ENCODE measurements at places on chromosomes 4 and X. TPM values are rescaled to one million over a fixed set of nuclear protein-coding genes. Genes with fewer than 3 reads are reported as not detected.

The OPN1MW gene
- polyA plus RNA-seq, result not detected

The TGIF2LX gene
- not detected for polyA plus RNA-seq

The MAGEB17 gene
- 0.13 TPM for polyA plus RNA-seq

The SSX1 gene
- polyA plus RNA-seq, result not detected

The PABPC5 gene
- polyA plus RNA-seq, result 5.4 TPM

The FAM47E gene
- 0.92 TPM for polyA plus RNA-seq

The CXorf49B gene
- polyA plus RNA-seq, result not detected

The TCEAL7 gene
- polyA plus RNA-seq, result 253 TPM

The GATA1 gene
- polyA plus RNA-seq, result 0.72 TPM

The F11 gene
- polyA plus RNA-seq, result not detected

DNA sequence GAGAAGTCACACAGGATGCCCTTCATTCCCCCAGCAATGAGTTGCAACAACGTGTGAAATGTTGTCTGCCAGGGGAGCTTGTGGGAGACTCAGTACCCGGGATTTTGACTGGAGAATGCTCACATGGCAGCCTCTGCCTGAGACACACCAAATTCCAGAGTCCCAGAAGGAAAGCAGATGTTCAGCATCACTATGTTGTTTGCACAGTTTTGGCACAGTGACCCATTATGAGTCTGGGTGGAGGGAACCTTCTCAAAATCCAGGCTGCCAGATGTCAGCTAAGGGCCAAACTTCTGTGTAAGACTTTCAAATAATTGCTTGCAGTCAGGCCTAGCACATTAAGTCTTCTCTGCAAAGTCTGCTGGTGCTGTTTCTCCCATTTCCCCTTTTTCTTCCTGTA is 1029.7 kb upstream of the TENM3 start:
- peak; percentile 16 for DNase-seq

DNA sequence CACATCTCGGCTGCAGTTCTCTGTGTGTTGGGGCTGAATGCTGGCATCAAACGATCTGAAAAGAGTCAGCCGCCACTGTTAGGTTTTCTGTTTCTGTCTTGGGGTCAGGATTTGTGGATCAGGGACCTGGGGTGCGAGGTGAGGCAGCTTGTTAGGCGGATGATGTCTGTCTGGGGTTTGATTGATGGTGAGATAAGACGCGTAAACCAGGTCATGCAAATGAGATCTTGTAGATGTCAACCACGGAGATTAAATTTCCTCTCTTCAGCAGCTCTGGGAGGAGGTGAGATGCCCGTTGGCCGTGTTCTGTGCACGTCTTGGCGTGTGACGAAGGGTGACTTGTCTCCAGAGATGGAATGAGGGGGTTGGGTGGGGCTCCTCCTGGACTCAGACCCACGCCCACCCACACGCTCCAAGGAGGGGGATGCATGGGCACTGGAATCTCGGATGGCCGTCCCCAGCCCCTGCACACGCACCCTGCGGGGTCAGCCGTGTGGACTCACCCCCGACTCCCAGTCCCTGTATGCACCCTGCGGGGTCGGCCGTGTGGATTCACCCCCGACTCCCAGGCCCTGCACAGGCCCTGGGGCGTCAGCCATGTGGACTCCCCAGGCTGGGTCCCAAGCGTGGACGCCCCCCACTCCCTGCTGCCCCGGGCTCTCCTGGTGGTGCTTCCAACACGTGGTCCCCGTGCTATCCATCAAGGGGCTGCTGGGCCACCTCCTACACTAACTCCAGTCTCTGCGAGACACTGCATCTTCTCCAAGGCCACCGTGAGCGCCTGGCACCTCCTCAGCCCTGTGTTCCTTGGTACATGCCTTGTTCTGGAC is 16.0 kb upstream of the UVSSA start:
- DNase-seq, result no peak

DNA sequence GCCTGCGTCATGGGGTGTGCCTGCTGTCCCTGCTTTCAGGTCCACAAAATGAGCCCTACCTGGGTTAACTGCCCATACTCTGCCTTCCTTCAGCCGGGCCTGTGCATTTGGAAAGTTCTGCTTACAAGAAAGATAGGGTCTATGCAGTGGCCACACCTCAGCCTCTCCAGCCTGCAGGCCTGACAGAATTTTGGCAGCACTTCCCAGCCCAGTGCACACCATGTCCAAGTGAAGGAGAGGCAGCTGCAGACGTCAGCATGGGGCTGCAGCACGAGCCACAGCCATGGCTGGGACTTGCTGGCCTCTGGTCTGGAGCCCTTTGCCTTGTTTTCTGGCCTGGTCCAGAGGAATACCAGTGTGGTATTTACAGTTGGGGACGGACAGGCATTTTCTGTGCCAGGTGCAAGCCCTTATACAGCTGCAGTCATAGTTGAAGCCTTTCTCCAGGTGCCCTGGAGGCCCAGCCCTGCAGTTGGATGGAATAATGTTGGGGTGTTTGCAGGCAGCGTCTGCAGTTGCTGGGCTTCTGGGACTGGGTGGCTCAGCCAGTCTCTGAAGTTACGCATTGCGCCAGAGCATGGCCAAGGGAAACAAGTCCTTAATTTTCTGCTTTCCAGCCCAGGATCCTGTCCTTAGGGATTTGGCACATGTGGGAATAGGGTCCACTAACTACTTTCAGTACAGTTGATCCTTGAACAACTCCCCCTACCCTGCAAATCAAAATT is 26.2 kb downstream of the JADE1 start:
- DNase-seq, result no peak

GRCh38 chrX:16445166-16445752 is 204.7 kb upstream of the S100G start:
- DNase-seq, result no peak

- DNase-seq, result no peak
Measured at GRCh38 chrX:153446950-153447580, 1.2 kb upstream of the TREX2 start.

DNA sequence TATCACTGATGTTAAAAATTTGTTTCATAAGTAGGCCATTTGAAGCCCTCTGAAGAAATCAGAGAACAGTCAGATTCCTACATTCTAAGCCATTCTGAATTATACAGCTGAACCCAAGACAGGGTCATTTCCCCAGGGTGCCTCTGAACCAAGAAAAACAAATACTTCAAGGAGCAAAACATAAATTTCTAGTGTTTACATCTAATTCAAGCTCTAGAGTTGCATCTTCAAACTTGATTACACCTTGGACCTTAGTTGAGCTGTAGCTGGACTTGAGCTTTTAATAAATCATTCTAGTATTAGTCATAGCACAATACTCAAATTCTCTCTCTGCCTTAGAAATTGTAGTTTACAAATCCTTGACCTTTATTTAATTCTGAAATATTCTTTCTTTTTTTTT is 87.6 kb upstream of the IL15 start:
- no peak for DNase-seq

DNA sequence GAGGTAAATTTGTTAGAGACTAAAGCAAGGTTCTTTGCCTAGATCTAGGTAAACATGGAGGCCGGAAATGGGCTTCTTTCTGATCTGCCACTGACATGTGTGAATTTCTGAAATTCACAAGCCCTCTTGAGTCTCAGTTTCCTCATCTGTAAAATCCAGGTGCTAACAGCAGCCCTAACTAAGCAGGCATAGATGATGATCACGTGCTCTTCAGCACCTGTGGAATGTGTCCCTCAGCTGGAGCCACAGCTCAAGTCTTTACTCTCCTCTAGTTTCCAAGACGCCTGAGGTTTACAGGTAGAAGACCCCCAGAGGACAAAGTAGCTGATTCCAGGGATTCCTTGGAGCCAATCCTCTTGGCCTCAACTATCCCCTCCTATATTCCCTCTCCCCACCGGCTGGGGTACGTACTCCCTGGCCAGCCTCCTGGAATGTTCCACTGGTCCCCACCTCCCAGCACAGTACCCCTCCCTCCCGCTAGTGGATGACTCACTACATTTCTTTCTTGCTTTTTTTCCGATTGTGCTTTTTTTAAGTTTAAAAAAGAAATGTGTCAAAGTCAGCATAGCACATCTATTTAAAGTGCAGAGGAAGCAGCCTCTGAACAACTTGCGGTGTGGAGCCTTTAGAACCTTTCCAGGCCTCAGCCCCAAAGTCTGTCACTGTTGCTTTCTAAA is 98.4 kb downstream of the PHKA2 start:
- DNase-seq, result no peak

- no peak for DNase-seq
Measured at GRCh38 chrX:134661295-134661694, 3.0 kb upstream of the PLAC1 start.

DNA sequence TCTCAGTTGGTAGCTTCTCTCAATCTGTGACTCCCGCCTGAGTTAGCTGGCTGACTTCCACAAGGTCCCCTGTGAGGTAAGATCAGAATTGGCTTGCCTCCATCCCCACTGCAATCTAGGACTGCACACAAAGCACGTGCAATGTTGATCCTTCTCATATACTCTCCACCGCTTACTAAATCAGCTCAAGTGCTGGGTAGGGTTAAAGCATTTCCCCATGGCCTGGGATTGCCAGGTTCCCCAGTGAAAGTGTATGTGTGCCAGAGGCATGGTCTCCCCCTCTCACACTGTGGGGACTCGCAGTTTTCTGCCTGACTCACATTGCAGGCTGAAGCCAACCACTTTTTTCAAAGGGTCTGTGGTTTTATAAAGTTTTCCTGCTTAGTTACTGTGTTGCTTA is 886.9 kb downstream of the FAM133A start:
- no peak for DNase-seq

DNA sequence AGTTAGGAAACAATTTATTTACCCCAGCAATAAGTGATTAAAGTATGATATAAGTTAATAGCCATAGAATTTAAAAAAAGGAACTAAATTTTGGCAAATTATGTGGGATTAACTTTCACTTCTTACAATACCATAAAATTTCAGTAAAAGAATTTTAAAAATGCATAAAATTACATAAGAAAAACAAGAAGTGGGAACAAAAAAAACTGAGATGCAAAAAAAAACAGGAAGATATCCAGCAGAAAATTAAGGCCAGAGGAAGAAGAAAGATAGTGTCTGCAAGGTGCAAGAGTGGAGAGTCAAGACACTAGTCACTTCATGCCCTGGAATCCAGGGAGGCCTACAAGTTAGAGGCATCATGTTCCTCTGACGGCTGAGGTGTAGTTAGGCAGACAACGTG is 184.2 kb downstream of the GASK1B start:
- DNase-seq, result no peak

DNA sequence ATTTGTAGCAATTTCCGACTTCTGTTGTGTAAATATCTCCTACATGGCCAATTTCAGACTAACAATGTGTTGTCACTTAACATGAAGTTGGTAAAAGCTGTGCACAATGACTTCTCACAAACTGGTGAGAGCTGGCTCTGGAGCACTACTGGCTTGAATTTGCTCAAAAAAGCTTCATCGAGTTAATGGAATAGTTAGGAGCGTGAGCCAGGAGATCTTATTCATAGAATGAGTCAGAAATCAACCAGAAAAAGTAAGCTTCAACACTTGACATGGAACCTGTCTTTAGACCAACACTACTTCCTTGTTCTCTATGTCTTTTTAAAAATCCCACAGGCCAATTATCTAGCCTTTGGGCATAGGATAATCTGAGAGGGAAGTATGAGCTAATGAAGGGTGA is 7.9 kb upstream of the CHRDL1 start:
- no peak for DNase-seq

DNA sequence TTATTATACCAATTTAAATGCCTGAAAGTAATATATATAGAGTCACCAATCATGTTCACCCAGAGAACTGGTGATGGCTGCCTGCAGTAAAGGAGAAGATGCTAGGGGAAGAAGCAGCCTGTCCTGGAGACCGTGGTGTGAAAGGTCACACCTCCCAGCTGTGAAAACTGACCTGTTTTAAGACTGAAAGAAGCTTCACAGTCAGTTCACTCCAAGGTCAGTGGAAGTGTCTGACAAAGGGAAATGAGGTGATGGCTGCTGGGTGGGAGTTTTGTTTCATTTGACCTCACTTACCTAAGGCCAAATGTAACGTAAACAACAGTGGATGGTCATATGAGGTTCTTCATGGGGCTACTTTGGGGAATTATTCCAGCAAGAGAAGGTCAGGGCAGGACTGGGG is 352.1 kb upstream of the GATB start:
- DNase-seq, result no peak

DNA sequence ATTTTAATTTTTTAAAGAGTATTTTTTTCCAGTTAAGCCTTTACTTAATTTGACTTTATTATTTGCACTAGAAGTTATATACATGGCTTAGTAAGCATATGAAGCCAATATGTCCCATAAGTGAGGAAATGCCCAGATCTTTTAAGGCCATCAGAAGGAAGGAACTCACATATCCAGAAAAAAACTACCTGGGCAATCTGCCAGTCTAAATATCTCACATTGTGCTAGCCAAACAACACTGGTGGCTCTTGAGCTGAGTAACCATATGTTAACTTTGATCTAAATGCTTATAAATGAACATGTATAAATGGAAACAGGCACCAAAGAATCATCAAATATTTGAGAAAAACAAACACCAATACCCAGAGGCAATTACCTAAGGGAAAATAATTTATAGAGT is 138.6 kb upstream of the APOOL start:
- DNase-seq, result no peak

DNA sequence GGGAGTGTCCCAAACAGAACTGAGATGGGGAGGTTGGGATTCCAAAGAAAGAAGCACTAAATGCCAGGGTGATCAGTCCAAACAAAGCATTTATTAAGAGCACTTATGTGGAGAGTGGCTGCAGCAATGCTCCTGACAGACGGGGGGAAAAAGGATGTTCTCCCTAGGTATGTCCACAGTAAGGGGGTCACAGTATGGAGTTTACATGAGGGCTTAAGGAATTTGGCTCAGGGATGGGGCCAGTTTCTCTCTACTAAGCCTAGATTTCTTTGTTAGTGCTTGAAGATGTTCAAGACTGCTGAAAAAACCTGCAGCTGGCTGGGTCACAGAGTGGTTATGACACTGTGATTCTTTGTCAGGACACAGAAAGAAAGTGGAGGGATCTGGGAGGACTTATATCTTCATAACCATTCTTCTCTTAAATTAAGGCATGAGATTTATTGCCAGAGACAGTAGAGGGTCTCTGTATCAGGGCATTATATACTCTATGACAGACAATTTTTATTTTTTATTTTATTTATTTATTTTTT is 1468.0 kb downstream of the C4orf33 start:
- DNase-seq, result no peak

- no peak for DNase-seq
Measured at GRCh38 chrX:54937416-54937815, 16.8 kb downstream of the TRO start.

GRCh38 chrX:117808426-117808825 is 308.2 kb downstream of the KLHL13 start:
- DNase-seq, result no peak

DNA sequence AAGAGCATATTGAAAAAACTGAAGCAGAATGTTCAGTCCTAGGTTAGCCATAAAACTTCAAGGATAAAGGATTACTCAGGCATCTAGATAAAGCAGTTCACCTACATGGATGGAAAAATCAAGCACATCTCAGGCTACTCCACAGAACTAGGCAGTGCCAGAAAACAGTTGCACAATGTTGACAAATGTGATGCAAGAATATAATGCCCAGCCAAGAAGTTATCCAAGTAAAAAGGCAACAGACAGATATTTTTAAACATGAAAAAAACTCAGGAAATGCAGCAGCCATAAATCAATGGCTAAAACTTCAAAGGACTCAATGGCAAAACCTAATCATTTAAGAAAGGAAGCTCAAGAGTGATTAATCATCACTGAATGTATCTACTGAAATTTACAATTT is 456.0 kb upstream of the FAM241A start:
- DNase-seq, result no peak

- no peak for DNase-seq
Measured at GRCh38 chr4:19358015-19358414, 893.7 kb upstream of the SLIT2 start.
